Stimulated activated CD4-positive, alpha-beta T cell treated with anti-CD3 and anti-CD28 coated beads, Interleukin-15, amount 100 ng/mL, for 24 hours (primary cell): ENCODE measurements at places on chromosomes 13 and 19.
A peak's percentile ranks its signal among the peaks of the same experiment; 100 is the strongest.

DNA sequence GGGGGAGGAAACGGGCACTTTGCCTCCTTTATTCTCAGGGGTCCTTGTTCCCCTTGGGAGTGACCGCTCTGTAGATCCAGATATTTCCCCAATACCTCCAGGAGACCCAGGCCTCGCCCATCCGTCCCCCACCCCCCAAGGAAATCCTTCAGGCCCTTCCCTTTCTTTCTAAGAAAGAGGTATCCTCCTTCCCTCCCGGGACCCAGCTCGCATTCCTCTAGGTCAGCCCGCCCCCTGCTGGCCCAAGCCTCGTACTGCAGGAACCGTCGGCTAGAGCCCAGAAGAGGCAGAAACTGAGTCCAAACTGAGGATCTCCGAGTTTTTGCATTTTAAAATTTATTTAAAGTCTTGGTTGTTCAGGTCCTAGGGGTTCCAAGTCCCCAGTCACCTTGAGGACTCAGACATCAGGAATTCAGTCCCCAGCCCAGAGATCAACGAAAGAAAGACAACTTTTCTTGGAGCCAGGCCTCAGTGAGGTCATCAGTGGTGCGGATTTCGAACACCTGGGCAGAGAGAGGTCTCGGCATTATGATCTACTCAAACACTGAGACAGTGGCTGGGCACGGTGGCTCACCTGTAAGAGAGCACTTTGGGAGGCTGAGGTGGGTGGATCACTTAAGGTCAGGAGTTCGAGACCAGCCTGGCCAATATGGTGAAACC, 7.5 kb upstream of the LRFN1 start:
- DNase-seq, result peak; percentile 87

DNA sequence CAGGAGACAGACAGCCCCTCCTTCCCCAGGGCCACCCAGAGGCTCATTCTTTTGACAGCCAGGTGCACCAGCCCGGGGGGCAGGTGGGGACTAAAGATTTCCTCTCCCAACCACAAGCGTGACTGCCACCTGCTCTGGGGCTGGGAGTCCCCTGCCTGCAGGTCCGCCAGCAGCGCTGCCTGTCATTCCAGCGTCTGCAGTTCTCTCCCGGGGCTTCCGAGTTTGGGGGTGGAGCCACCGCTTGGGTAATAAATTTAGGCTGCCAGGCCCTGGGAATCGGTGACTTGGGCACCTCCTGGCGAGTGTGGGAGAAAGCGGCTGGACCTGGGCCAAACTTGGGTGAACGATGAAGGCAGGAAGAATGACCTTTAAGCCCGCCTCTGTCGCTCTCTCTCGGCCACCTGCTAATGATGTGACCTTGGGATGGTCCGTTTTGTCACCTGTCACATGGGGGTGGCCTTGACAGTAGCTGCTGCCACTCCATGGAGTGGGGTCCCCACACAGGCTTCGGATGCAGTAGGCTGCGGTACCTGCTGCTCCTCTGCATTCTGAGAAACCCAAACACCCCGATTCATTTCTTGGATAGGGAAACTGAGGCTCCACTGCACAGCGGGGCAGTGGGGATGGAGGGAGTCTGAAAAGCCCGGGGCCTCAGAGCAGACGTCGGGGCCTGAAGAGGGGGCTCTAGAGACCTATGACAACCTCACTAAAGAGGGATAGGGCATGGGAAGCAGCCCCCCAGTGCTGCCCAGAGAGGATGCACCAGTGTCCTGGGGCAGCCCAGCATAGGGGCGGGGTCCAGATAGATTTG, 12.8 kb downstream of the FUT6 start:
- DNase-seq, result peak; percentile 37

- no peak for DNase-seq
Measured at GRCh38 chr19:10848230-10848856, at the start of gene C19orf38. C19orf38 (plus strand) TSS chr19:10848415; CDS start chr19:10848509, 94 bp downstream.

GRCh38 chr19:39199025-39199424, 2.3 kb downstream of the NCCRP1 start:
- no peak for DNase-seq

DNA sequence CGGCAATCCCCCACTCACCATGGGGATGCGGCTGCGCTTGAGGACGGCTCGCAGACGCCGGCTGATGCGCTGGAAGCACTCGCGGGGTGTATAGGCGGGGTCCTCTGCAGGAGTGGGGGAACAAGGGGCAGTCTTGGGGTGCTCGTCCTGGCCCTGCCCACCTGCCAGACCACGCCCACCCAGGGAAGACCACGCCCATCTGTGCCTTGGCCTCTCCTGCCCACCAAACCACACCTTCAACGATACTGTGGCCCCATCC, 6.7 kb downstream of the RNU6-9 start:
- DNase-seq, result no peak

- no peak for DNase-seq
Measured at GRCh38 chr13:95763601-95764000, 86.7 kb downstream of the DNAJC3 start.
